ENCODE measurements at places on chromosomes 7 and 10.

- no peak for DNase-seq
Measured at GRCh38 chr7:8226501-8226900, 35.5 kb downstream of the ICA1 start.

DNA sequence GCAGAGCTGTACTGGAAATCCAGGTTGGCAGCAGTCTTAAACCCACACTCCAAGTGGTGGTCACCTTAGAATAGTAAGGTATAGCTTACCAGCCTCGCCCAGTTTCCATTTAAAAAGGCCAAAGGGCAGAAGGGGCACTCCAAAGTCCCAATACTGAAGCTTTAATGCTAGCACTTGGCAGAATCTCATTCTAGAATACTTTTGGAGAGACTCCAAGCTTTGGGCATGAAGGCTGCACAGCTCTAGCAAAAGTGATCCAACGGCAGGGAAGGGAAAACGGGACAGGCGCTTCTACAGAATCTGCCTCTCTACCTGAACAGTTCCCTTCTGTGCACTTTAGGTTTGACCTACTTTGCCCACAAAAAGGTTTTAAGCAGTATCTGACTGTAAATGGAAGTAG lies 19.7 kb downstream of the SMURF1 start:
- DNase-seq: no peak

GRCh38 chr7:130174237-130174959 lies 30.8 kb downstream of the TMEM209 start:
- DNase-seq: no peak

DNA sequence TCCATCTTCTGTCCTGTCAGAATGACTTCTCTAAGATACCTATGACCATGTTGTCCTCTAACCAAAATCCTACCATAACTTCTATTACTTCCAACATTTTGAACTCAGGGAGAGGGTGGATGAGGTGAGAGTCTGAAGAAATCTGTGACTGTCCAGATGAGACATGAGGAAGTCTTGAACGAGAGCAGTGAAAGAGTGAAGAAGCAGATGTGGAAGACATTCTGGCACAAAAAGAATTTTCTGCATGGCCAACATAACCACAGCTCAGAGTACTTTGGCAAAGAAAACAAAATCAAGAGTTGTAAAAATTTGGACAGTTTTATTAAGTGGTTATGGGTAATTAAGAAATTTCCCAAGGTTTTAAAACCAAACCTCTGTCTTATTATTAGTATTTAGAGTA lies 141.6 kb downstream of the CPEB3 start:
- DNase-seq: no peak

DNA sequence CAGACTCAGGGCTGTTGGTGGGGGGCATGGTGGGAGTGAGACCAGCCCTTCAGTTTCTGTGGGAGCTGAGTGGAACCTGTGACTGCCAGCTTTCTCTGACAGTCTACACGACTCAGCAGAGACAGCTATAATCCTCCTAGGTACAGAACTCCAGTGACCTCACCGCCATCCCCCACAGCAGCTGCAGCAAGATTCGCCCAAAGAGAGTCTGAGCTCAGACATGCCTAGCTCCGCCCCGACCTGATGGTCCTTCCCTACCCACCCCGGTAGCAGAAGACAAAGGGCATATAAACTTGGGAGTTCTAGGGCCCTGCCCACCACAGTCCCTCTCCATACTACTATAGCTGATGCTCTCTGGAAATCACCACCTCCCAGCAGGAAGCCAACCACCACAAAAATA lies 500.1 kb downstream of the ETV1 start:
- no peak for DNase-seq

GRCh38 chr7:10973942-10974911 lies 555 bp downstream of the PHF14 start:
- DNase-seq: no peak

DNA sequence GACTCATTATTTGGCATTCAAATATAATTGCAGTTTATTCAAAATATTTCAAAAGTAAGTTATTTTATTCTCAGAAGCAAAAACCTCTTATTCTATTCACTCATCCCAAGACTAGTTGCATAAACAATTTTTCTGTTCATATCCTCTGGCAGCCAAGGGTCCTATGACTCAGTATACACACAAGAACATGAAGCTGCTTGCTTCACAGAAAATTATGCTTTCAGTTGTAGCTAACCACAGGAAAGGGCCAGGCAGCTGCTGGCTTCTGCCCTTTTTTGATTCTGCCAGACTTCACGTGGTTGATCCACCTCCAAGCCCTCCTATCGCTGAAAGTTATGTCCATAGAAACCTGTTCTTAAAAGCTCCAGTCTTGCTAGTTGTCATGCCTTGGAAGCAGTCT lies 108.8 kb downstream of the ABCA13 start:
- DNase-seq: no peak

- no peak for DNase-seq
Measured at GRCh38 chr7:6221340-6222319, 50.8 kb downstream of the CYTH3 start.

DNA sequence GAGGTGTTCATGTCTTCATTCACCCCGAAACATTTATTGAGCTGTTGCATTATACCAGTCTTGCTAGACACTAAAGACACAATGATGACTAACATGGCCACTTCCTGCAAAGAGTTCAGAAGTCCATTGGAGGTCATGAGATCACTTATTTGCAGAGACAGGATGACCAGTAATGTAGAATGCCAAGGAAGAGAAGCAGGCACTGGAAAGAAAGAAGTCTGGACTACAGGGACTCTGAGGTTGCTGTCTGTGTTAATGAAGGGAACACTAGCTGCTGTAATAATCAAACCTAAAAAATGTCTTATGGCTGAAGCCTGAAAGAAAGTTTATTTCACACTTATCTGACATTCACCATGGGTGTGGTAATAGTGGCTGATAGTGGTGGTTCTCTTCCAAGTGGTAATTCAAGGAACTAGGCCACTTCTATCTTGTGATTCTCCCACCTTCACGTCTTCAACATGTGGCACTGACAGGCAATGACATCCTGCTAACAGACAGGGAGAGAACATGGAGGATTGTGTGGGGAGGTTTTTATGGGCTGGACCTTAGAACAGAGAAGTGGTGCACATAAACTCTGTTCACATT lies 89.2 kb upstream of the MKLN1 start:
- no peak for DNase-seq

- DNase-seq: no peak
Measured at GRCh38 chr10:27713941-27714340, 31.7 kb downstream of the MKX start.

GRCh38 chr7:112292162-112292561 lies 85.7 kb downstream of the ZNF277 start:
- no peak for DNase-seq

GRCh38 chr10:56091872-56092271 lies 269.2 kb downstream of the ZWINT start:
- no peak for DNase-seq

DNA sequence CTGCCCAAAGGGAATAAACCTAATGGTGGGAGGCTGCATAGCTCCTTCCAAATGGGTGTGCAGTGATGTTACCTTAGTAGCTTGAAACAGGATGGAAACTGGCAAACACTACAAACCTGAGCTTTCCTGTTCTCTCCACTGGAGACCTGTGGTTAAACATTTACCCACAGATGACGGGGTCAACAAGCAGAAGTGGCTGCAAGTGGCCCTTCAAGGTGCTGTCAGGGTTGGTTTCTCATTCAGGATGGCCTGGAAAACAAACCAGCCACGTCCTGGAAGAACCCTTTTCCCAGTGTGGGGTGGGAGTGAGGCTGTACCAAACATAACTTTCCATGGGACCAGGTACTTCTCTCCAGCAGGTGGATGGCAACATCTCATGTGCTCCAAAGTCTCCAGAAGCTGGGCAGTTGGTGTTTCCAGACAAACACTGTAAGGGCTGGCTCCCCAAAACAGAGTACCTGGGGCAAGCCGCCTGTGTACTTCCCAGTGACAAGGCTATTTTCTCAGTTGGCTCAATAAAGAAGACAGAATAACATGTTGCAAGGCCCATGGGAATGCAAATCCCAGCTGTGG lies 67.5 kb downstream of the DNAJB9 start:
- no peak for DNase-seq

Data from stimulated activated CD8-positive, alpha-beta memory T cell treated with anti-CD3 and anti-CD28 coated beads, Interleukin-4, amount 100 ng/mL, for 1 hour (primary cell).